ENCODE measurements at places on chromosomes 3 and 15.

- DNase-seq: no peak
Observed at GRCh38 chr3:190261740-190262139, 60.5 kb downstream of the CLDN1 start.

DNA sequence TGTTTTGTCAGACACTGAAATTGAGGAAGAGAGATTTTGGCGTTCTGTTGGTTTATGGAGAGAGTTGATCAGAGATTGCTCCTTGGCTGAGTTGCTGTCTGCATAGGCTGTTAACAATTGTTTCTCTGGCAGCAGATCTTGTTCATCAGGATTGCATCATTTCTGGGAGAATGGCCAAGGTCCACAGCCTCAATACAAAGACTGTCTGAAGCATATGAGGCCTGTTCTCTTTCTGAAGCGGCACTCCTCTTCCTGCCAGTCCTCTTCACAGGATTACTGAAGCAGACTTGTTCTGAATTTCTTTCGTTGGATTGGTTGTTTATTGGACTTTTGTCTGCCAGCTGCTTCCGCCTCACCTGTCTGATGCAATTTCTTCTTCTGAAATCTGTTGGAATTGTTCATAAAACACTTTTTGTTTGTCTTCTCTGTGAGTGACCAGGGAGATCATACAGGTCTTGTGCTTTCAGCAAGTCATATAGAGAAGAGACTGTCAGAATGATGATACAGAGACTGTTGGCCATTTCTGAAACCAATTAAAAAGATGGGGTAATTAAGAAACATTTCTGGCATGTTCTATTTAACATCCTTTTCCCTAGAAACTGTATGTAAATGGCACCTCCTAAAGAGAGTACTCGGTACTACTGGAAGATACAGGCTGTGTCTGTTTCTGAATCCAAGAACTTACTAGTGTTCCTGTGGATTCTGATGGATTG lies 25.5 kb downstream of the SETD5 start:
- peak; percentile 95 for DNase-seq

GRCh38 chr15:39699516-39700374 lies 82.9 kb downstream of the FSIP1 start:
- DNase-seq: no peak

- DNase-seq: no peak
Observed at GRCh38 chr3:77506384-77506783, 466.5 kb downstream of the ROBO2 start.

- DNase-seq: no peak
Observed at GRCh38 chr15:88752951-88753350, 50.3 kb upstream of the ACAN start.

DNA sequence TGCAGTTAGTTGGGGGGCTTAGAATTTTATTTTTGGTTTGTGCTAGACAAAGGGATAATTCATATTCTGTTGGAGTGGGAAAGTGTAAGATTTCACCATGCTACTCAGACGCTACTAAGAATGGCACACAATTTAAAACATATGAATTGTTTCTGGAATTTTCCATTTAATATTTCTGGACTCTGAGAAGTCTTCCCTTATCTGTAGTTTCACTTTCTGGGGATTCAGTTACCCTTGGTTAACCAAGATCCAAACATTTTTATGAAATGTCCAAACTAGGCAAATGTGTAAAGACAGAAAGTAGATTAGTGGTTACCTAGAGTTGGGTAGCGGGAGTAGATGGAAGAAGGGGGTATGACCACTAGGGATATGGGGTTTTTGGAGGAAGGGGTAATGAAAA lies 53.1 kb downstream of the TCF12 start:
- no peak for DNase-seq

- no peak for DNase-seq
Observed at GRCh38 chr3:24591661-24592555, 97.3 kb upstream of the THRB start.

DNA sequence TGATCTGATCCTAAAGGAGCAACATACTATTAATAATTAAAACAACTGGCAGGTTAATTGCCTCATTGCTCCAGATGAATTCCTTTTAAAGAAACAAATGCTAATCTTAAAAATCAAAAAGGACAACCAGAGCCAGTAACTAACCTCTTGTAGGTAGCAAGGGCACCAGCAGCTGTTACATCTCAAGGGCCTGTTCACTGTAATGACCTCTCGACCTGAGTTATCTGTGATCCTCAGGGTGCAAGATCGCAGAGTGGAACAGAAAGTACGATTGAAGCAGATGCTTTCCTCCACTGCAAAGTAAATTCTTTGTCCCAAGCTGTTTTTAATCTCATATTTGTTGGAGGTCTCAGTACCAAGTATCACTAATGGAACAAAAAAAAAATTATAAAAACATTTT lies 11.4 kb downstream of the PLSCR5 start:
- no peak for DNase-seq

DNA sequence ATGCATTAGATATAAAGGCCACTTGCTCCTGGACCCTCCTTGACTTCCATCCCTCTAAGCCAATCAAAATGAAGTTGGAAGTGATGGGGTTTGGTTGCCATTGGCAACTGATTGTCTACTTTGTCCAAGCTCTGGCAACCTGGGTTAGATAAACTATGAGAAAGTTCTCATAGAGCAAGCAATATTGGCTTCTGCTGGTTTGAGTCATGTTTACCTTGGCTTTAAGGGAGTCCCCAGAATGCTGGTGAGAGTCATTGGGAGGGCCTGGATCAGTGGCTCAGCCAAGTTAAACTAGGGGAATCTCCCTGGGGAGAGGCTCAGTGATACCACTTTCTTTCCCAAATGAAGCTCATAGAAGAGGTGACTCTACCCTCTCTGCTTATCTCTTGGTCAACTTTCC lies 176.3 kb upstream of the ROPN1 start:
- DNase-seq: no peak

DNA sequence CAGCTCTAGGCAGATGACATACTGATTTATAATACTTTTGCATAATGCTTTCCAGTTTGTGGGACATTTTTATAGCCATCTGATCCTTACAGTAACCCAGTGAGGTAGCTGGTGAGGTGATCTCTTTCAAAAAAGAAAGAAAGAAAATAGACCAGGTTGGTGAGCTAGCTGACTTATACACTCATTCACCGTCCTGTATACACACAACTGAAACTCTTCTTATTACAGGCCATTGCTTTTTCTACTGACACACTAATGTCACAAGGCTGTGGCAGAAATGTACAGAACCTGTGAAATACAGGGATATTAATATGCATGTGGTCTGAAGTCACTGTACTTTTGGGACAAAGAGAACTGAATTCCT lies 150.2 kb upstream of the BHLHE40 start:
- no peak for DNase-seq

DNA sequence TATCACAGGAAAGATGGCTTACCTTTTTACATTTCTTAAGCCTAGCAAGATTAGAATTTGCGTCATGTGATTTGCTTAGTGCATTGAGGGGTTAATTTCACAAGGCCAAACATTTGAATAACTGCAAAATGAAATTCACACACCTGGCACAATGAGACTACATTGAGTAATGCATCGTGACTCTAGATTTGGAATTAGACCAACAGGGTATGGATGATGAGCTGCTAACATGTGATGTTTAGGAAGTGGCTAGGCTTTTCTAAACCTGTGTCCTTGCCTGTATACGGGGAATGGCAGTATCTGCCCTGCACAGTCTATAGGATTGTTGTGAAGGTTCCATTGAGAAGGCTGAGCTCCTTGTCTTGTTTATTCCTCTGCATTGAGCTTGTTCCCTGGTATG lies 160.1 kb downstream of the MFSD1 start:
- no peak for DNase-seq

DNA sequence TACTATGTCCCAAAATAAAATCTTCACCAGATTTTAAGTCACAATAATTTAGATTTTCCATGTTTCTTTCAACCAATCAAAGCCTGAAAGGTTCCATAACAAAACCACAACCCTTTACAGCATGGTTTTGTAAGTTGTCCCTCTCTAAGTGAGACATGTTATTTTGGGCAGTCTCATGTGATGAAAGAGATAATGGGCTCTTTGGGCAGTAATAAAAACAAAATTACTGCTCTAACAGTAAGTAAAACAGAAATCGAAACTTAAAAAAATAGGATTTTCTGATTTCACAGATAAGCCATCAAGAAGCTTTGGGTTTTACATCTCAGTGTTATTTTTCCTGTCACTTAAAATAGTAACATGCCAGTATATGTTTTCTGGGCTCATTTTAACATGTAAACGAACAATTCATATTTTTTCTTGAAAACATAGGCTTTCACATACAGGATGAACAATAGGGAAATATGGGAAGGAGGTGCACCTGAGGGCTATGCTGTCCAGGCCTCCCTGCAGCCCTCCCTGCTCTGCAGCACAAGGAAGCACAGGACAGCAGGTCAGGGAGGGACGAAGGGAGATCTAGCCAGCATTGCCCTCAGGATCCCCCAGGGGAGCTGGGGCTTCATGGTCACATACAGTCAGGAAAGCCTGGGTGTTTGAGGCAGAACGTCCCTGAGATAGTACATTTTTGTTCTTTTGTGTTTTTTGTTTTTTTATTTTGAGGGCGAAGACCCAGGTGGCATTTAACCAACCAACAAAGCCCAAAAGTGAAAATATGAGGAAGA lies 157.4 kb downstream of the SHOX2 start:
- no peak for DNase-seq

- no peak for DNase-seq
Observed at GRCh38 chr15:78927077-78927790, 17.6 kb downstream of the CTSH start.

DNA sequence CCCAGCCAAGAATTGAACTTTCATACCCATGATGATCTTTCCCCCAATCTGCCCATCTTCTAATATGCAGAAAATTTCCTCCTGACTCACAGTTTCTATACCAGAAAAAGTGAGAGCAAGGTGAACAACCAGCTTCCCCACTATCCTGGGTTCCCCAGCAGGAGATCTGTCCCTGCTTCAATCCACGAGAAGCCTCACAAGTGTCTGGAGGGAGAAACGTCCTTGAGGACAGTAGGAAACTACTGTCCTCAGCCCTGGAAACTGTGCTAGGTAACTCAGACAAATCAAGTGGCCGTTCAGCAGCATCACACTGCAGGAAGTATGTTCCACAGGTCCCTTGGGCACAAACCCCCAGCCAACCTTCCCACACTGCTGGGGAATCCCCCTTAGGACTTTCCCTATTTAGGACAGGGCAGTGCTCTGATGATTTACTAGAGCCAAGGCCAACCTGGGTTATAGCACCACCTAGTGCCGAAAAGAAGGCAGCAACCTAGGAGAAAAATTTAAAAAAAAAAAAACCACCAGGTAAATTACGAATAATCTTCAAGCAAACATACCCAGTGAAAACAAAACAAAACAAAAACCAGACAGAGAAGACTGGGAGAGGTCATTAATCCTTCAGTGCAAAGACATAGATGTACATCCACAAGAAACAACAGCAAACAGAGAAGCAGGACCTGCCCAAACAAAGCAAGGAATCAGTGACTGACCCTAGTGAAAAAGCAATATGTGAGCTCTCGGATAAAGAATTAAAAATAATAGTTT lies 36.0 kb downstream of the MORC1 start:
- no peak for DNase-seq

GRCh38 chr3:50355829-50356552 lies 3.3 kb downstream of the TMEM115 start:
- no peak for DNase-seq

DNA sequence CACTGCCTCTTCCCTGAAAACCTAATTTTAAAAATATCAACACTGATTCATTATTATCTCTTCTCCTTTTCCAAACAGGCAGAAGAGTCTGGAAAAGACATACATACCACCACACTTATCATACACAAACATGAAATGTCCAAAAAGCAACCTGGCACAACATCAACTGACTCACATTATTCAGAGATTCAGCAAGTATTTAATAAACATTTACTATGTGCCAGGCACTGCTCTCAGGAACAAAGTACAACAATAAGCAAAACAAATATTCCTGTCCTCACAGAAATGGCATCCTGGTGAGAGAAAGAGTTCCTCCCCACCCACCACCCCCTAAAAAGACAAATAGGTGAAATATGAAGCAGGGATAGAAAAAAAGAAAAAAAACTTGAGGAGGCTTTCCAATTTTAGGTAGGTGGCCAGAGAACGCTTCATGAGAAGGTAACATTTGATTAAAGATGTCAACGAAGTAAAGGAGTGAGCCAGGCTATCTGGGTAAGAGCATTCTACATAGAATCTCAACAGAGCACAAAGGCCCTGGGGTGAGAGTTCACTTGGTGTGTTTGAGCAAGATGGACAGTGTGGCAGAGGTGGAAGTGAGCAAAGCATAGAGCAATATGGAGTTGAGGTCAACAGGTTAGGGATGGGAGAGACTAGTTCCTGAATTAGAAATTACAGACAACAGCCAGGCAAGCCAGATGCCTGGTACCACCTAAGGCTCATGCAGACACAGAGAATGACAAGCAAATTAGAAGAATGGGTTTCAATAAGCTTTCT lies 141.7 kb downstream of the OSBPL10 start:
- no peak for DNase-seq

DNA sequence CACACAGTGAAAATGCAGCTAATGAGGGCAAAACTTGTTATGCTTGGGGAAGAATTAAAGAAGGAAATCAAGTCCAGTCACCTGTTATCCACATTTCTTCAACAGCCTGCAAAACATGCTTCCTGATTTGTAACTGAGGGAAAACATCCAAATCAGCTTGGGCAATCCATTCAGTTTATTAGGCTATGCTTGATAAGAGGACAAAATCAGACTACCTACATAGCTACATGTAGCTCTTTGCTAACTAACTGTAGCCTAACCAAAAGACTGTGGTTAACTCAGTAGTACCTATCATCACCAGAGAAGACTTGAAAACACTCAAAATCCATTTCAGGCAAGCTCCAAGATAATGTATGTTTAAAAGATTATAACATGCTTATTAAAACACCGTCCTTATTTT lies 436.4 kb downstream of the SHQ1 start:
- no peak for DNase-seq

DNA sequence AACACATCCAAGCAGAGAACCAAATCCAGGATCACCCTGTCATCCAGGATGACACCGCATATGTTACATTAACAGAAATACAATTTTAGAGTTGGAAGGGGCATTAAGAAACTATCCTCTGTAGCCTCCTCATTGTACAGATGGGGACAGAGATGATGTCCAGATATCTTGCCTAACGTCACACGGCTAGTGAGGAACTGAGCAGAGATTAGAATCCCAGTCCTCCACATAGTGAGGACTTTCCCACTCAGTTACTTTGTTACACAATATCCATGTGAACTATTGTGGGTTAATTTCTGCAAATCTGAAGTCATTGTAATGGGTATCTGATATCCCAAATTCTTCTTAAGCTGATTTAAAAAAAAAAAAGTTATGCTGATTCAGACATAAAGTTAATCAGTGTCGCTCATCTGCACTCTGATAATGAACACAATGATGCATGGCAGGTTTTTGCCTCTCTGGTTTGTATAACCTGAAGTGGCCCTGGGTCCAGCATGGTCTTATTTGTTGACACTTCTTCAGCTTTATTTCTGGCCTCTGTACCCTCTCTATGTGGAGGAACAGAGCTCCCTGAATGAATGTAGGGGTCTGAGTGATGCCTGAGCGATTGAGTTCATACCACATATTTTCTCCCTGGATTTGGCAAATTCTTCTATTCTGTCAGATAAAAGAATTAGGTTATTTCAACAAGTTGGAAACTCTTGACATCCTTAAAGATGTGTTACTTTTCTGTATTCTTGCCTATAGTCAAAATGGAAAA lies 76.0 kb upstream of the LIMD1 start:
- no peak for DNase-seq

All from sigmoid colon (tissue), 7 donors.